ENCODE measurements at places on chromosomes 2 and 18. TPM values are rescaled to one million over a fixed set of nuclear protein-coding genes. Genes with fewer than 3 reads are reported as not detected.

- DNase-seq: no peak
Measured at GRCh38 chr2:207248702-207249377, 83.1 kb upstream of the KLF7 start.

GRCh38 chr2:5074733-5075132 is 617.5 kb upstream of the SOX11 start:
- no peak for DNase-seq

- no peak for DNase-seq
Measured at GRCh38 chr2:46177461-46178089, 119.6 kb upstream of the EPAS1 start.

- DNase-seq: no peak
Measured at GRCh38 chr18:57659460-57660102, 37.9 kb upstream of the NARS1 start.

- DNase-seq: no peak
Measured at GRCh38 chr2:223868005-223868404, 30.6 kb upstream of the AP1S3 start.

Gene BBS5
- polyA plus RNA-seq: 10.3 TPM

Gene MALT1
- 30.0 TPM for polyA plus RNA-seq
